ENCODE measurements at places on chromosomes 4 and X. TPM values are rescaled to one million over a fixed set of nuclear protein-coding genes. Genes with fewer than 3 reads are reported as not detected.

- H3K36me3 ChIP-seq: peaks cover 3% of the 10 kb centered on the region
- H3K4me3 ChIP-seq: no peak overlapping the region
- H3K4me1 ChIP-seq: peaks cover 12% of the 10 kb centered on the region
- DNase-seq: no peak
These were observed 97.3 kb upstream of the DCLK2 start for GRCh38 chr4:149980941-149981340.

Gene TACR3
- not detected for total RNA-seq

Gene MAGEA10
- not detected for total RNA-seq

DNA sequence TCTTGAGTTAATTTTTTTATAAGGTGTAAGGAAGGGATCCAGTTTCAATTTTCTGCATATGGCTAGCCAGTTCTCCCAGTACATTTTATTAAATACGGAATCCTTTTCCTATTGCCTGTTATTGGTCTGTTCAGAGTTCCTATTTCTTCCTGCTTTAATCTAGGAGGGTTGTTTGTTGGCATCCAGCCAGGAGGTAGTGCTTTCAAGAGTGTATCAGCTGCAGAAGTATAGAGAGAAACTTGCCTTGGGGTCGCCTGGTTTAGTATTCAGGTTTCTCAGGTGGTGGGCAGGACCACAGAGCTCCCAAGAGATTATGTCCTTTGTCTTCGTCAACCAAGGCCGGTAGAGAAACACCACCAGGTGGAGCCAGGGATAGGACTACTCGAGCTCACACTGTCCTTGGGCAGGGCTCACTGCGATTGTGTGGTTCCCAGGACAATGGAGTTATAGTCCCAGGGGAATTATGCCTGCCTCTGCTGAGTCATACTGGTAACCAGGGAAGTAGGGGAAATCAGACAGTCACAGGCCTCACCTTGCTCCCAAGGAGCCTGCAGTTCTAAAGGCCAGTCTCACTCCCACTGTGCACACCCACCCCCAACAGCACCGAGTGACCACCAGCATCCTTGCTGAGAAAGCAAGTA is 168.1 kb downstream of the VSIG4 start:
- H3K27ac ChIP-seq: no peak overlapping the region
- H3K4me1 ChIP-seq: peaks cover 9% of the 10 kb centered on the region
- no peak for DNase-seq
- H3K36me3 ChIP-seq: no peaks in the 10 kb centered on the region
- H3K4me3 ChIP-seq: no peak overlapping the region

Gene FAM53A
- total RNA-seq: 3.1 TPM

Gene DUSP21
- not detected for total RNA-seq

GRCh38 chrX:43878906-43879526 is 3.2 kb downstream of the MAOB start:
- DNase-seq: no peak
- H3K36me3 ChIP-seq: no peaks in the 10 kb centered on the region
- H3K4me3 ChIP-seq: no peak overlapping the region
- peaks cover 27% of the 10 kb centered on the region for H3K27me3 ChIP-seq
- no peak overlapping the region for H3K27ac ChIP-seq

DNA sequence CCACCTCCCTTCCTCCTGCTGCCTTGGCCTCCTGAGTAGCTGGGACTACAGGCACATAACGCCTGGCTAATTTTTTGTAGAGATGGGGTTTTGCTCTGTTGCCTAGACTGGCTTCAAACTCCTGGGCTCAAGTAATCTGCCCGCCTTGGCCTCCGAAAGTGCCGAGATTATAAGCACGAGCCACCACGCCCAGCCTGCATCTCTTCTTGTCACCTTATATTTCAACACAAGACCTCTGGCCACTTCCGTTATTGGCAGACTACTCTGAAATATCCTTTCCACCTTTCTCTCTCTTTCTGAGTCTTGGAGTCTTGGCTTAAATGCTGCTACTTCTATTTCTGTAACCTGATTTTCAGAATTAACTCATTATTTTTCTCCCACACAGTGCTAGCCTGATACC is 5.6 kb downstream of the KIAA0232 start:
- peaks cover 46% of the 10 kb centered on the region for H3K4me1 ChIP-seq
- peaks cover 8% of the 10 kb centered on the region for H3K36me3 ChIP-seq
- peak overlapping the region; percentile 70 for H3K4me3 ChIP-seq
- no peak for DNase-seq

DNA sequence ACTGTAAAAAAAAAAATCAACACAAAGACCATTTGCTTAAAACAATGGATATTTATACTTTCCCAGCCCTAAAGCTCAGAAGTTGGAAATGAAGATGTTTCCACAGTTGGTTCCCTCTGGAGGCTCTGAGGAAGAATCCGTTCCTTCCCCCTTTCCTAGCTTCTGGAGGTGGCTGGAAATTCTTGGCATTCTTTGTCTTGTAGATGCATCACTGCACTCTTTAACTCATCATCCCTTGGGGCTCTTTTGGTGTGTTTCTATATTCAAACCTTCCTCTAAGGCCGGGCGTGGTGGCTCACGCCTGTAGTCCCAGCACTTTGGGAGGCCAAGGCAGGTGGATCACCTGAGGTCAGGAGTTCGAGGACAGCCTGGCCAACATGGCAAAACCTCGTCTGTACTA is 78.7 kb downstream of the VCX3A start:
- H3K4me1 ChIP-seq: no peaks in the 10 kb centered on the region
- DNase-seq: no peak
- no peak overlapping the region for H3K4me3 ChIP-seq
- no peak overlapping the region for H3K27ac ChIP-seq

- no peaks in the 10 kb centered on the region for H3K4me1 ChIP-seq
- no peaks in the 10 kb centered on the region for H3K27me3 ChIP-seq
- no peak for DNase-seq
- H3K36me3 ChIP-seq: peaks cover 4% of the 10 kb centered on the region
- H3K27ac ChIP-seq: no peak overlapping the region
These were observed 92.2 kb upstream of the SPRY1 start for GRCh38 chr4:123304151-123304964.

GRCh38 chr4:38101563-38101962 is 141.4 kb downstream of the PTTG2 start:
- H3K4me1 ChIP-seq: peaks cover 4% of the 10 kb centered on the region
- DNase-seq: no peak
- H3K36me3 ChIP-seq: peaks cover 3% of the 10 kb centered on the region
- H3K27me3 ChIP-seq: no peaks in the 10 kb centered on the region
- H3K27ac ChIP-seq: no peak overlapping the region

Gene ZDHHC15
- total RNA-seq: not detected

DNA sequence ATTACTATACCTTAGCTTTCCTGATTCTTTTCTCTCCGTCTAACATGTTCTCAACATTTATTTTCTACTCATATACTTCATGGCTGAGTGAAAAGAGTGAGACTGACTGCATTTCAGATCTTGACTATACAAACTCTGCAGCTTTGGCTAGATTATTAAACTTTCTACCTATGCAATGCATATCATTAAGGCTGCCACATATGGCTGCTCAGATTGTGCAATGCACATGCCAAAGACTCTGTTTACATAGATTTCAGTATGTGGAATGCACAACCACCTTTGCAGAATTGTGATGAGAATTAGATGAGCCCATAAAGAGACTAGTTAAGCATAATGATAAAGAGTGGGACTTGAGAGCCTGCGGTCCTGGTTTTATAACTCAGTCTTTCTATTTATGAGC is 196.5 kb downstream of the BMPR1B start:
- no peak overlapping the region for H3K27ac ChIP-seq
- H3K27me3 ChIP-seq: no peaks in the 10 kb centered on the region
- no peak for DNase-seq
- H3K36me3 ChIP-seq: no peaks in the 10 kb centered on the region
- H3K4me3 ChIP-seq: no peak overlapping the region
- H3K4me1 ChIP-seq: no peaks in the 10 kb centered on the region

Gene SHROOM3
- not detected for total RNA-seq

DNA sequence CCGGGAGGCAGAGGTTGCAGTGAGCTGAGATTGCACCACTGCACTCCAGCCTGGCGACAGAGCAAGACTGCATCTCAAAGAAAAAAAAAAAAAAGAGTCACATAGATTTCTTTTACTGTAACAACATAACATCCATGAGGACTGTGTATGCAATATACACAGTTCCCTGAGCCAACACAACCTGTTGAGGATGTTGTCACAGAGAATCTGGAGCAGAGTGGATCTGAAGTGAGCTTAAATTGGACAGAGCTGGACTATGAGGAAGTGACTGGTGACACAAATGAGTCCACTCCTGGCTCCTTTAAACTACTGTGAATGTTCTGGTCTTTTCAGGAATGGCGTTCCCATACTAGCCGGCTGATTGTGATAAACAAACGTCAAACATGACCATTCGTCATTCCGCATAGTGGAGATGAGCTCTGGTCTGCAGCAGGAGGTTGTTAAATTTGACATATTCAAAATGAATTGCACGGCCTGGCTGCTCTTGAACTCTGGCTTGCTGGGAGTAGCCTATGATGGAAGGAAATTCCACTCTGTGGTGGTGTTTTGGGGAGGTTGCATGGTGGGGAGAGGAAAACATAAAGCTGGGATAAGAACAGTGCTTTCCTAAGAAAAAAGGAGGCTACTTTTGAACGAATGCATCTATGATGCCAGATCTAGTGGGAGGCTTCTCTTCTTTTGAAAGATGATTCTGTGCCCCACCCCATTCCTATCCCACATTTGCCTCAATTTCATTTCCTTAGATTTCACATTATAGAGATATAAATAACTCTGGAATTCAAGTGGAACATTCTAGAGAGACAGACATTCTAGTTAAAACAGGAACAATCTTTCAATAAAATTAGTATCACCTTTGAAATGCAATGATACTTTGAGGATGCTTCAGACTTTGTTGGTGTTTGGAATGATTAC is 149.5 kb downstream of the SHROOM3 start:
- H3K36me3 ChIP-seq: peaks cover 5% of the 10 kb centered on the region
- no peak for DNase-seq
- H3K4me3 ChIP-seq: no peak overlapping the region

- H3K27ac ChIP-seq: no peak overlapping the region
- DNase-seq: no peak
- H3K27me3 ChIP-seq: no peaks in the 10 kb centered on the region
- H3K4me3 ChIP-seq: no peak overlapping the region
These were observed 137.8 kb upstream of the TENM3 start for GRCh38 chr4:182105416-182105815.

- no peaks in the 10 kb centered on the region for H3K27me3 ChIP-seq
- peaks cover 6% of the 10 kb centered on the region for H3K4me1 ChIP-seq
- H3K4me3 ChIP-seq: peak overlapping the region; percentile 5
- H3K36me3 ChIP-seq: no peaks in the 10 kb centered on the region
These were observed 25.0 kb upstream of the RAPGEF2 start for GRCh38 chr4:159077702-159078495.

Gene XAGE5
- total RNA-seq: not detected

Gene TRIML2
- not detected for total RNA-seq

GRCh38 chrX:138020941-138021340 is 455.0 kb downstream of the ZIC3 start:
- no peaks in the 10 kb centered on the region for H3K27me3 ChIP-seq
- H3K36me3 ChIP-seq: peaks cover 2% of the 10 kb centered on the region
- no peak overlapping the region for H3K27ac ChIP-seq
- no peak for DNase-seq
- H3K4me1 ChIP-seq: no peaks in the 10 kb centered on the region

- H3K27me3 ChIP-seq: no peaks in the 10 kb centered on the region
- H3K4me3 ChIP-seq: no peak overlapping the region
- H3K36me3 ChIP-seq: peaks cover 5% of the 10 kb centered on the region
- peaks cover 4% of the 10 kb centered on the region for H3K4me1 ChIP-seq
- H3K27ac ChIP-seq: no peak overlapping the region
These were observed 47.0 kb upstream of the MID1IP1 start for GRCh38 chrX:38754102-38754790.

GRCh38 chrX:66833426-66833825 is 194.5 kb upstream of the EDA2R start:
- no peak overlapping the region for H3K27ac ChIP-seq
- no peaks in the 10 kb centered on the region for H3K27me3 ChIP-seq
- H3K36me3 ChIP-seq: no peaks in the 10 kb centered on the region
- no peaks in the 10 kb centered on the region for H3K4me1 ChIP-seq
- no peak overlapping the region for H3K4me3 ChIP-seq

Gene NCAPG
- total RNA-seq: 1.2 TPM
